Osteocyte (in vitro differentiated cells): ENCODE measurements at places on chromosomes 6 and 20. TPM values are rescaled to one million over a fixed set of nuclear protein-coding genes. Genes with fewer than 3 reads are reported as not detected.

RUNX2 gene
- total RNA-seq: 25.3 and 28.1 TPM in 2 replicates

OPN5 gene
- total RNA-seq: not detected in 2 replicates

MAP7 gene
- 0.38 and 0.68 TPM in 2 replicates for total RNA-seq

GSTA3 gene
- total RNA-seq: not detected in 2 replicates

GRCh38 chr6:13277231-13277630, 51.1 kb downstream of the TBC1D7 start:
- no peak for DNase-seq

DNA sequence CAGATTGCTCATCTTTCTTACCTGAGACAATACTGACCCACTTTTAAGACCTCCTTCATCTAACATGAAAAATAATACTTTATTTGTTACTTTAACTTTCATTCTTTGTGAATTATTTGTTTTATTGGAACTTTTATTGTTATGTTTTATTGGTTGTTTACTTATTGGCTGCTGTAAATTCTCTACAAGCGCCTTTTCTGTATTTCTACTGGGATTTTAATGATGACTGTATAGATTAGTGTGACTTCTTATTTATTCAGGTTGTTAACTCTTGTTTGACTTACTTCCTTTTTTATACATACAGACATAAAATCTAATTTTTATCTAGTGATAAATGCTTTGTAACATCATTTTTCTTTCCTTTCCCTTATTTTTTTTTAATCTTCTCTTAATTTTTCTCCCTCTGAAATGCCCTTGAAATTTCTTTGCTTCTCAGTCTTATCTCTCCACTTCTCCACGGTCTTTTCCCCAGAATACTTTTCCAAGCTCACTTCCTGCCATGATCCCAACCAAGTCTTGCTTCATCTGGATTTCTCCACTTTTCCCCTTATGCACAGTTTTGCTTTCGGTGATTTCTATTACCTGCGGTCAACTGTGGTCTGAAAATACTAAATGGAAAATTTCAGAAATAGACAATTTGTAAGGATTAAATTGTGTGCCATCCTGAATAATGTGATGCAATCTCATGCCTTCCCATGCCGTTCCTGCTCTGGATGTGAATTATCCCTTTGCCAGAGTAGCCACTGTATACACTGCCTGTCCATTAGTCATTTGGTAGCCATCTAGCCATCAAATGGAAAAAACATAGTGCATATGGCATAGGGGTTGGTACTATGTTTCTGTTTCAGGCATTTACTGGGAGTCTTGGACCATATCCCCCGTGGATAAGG, 265.9 kb downstream of the PRL start:
- no peak for DNase-seq

- no peak for DNase-seq
Observed at GRCh38 chr6:113461153-113461932, 395.8 kb upstream of the MARCKS start.

GRCh38 chr6:138078491-138078890, 28.7 kb downstream of the PERP start:
- DNase-seq: no peak

- no peak for DNase-seq
Observed at GRCh38 chr6:138018297-138018696, 88.9 kb downstream of the PERP start.

DNA sequence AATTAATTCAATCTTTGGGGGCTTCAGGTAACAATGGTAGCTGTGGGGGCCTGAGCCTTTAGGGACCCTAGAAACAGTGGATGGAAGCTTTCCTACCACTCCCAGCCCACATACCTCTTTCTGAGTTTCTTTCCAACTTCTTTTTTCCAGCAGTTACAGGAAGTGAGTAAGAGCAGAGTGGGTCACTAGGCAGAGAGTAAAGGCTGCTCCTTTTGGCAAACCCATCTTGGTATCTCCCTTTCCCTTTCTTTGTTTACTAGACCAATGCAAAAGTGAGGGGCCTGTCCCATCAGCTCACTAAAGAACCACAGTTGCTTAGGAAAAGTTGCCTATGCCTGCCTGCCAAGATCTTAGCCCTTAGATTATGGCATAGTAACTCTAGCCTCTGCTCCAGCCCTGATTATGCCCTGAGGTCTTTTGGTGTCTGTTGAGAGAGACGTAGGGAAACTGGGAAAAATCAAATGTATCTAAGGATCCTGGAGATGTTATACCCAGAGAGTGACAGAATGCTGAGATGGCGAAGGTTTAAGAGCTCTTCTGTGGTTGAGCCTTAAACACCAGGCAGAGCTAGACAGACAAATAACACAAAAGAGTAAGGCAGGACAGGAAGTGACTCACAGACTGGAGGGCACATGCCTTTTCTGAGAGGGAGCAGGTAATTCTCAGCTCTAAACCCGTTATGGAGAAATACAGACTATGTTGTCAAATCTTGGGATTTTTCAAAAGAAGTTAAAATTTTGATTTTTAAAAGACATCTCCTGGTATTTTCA, 31.3 kb downstream of the TRMT6 start:
- DNase-seq: no peak

DNA sequence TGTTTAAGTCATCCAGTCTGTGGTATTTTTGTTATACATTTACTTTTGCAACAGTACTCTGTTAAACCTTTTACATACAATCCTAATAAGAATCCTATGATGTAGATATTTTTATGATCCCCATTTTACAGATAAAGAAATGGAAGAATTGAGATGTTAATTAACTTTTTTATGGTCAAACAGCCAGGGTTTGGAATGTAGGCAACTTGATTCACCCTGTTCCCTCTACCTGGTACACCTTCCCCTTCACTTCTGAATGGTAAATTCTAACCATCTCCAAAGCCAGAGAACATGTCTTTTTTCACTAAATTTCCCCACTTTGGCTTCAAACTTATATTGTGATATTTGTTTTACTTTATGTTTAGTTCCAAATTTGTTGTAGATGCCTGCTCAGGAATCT, 300.1 kb downstream of the PHF3 start:
- no peak for DNase-seq

- DNase-seq: peak; percentile 72
Observed at GRCh38 chr6:1437553-1438406, 48.4 kb downstream of the FOXF2 start.
